NCI-H2107 (cell line): ENCODE measurements at places on chromosomes 1 and 21.

DNA sequence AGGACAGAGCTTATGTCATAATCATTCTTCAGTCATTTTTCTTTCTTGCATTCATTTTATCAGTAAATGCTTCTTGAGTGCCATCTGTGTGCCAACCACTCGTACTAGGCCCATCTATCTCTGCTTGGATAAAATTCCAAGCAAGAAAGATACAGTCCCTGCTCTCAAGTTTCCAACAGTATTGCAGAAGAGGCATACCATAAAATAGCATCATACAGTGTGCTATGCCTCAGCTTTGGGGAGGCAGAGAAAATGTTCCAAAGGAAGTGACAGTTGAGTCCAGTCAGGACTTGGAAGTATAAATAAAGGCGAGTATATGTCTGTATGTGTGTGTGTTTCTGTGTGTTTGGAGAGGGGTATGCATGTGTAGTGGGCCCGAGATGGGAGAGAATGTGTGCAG, 113.4 kb upstream of the HOOK1 start:
- DNase-seq, result no peak

DNA sequence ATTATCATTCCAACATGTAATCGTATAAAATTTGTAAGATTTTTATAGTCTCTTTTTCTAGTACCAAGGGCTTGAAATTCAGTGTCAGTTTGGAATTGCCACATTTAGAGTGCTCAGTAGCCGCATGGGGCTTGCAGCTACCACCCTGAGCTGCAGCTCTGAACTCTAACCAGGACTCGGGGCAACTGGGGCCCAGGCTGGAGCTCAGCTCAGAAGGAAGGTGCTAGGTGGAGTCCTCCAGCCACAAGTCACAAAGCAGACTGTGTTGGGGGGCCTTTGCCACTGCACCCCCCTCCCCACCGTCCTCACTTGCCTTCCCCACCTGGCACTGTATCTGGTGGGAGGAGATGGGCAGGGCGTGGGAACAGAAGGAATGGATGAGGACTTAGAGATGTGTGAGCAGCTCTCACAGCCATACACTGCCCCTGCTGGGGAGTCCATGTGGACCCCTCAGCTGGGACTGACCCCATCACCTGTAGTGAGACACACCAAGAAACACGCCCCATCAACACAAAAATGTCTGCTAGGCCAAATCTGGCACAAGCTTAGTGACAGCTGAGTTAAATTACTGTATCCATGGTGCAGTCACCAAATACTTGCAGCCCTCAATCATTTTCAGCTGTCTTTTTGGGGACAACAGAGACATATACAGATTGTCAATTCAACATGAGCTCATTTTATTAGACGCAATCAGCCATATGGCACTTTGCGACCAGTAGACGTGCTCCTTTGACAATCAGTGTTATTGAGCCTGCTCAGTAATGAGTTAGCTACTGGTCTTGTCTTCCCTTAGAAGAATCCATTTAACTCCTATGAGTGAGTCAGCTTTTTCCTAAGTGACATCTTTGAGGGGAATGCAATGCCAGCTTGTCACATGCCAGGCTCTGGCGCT, 241.7 kb upstream of the RAB4A start:
- no peak for DNase-seq

GRCh38 chr1:156961709-156962108, 41.3 kb downstream of the LRRC71 start:
- no peak for DNase-seq

GRCh38 chr1:205484985-205485967, 19.2 kb upstream of the CDK18 start:
- peak; percentile 83 for DNase-seq

GRCh38 chr21:27104846-27105431, 138.1 kb upstream of the ADAMTS5 start:
- no peak for DNase-seq
